ENCODE measurements at places on chromosomes 11 and 22. TPM values are rescaled to one million over a fixed set of nuclear protein-coding genes. Genes with fewer than 3 reads are reported as not detected.

The SWAP70 gene
- total RNA-seq: 54.2 TPM

The LRRC56 gene
- total RNA-seq: 0.25 TPM

The IGSF22 gene
- total RNA-seq: not detected

The NXPE4 gene
- total RNA-seq: not detected

The SLC5A12 gene
- 0.06 TPM for total RNA-seq

The SORL1 gene
- total RNA-seq: 2.0 TPM

The CCDC73 gene
- not detected for total RNA-seq

The KRTAP5-9 gene
- not detected for total RNA-seq

The MS4A12 gene
- not detected for total RNA-seq
